HS-5 (cell line): ENCODE measurements at places on chromosomes 5 and 9.

GRCh38 chr5:83104021-83104420 is 26.7 kb downstream of the XRCC4 start:
- no peak for DNase-seq

GRCh38 chr9:92100237-92100911 is 14.8 kb downstream of the SPTLC1 start:
- peak; percentile 70 for DNase-seq

- DNase-seq: no peak
These were observed 45.9 kb upstream of the JAK2 start for GRCh38 chr9:4939118-4939561.

GRCh38 chr5:56520986-56521730 is 288.0 kb upstream of the ANKRD55 start:
- no peak for DNase-seq

DNA sequence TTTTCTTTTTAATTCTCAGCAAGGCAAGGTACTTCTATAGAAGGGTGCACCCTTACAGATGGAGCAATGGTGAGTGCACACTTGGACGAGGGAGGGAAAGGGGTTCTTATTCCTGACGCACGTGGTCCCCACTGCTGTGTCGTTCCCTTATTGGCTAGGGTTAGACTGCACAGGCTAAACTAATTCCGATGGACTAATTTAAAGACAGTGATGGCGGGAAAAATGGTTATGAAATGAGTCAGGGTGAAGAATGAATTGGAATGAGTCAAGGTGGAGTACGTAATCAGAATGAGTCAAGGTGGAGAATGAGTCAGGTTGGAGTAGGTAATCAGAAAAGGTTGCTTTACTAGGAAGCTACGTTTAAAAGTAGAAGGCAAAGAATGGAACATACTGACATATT is 2.1 kb upstream of the HMGCS1 start:
- DNase-seq: peak; percentile 77

DNA sequence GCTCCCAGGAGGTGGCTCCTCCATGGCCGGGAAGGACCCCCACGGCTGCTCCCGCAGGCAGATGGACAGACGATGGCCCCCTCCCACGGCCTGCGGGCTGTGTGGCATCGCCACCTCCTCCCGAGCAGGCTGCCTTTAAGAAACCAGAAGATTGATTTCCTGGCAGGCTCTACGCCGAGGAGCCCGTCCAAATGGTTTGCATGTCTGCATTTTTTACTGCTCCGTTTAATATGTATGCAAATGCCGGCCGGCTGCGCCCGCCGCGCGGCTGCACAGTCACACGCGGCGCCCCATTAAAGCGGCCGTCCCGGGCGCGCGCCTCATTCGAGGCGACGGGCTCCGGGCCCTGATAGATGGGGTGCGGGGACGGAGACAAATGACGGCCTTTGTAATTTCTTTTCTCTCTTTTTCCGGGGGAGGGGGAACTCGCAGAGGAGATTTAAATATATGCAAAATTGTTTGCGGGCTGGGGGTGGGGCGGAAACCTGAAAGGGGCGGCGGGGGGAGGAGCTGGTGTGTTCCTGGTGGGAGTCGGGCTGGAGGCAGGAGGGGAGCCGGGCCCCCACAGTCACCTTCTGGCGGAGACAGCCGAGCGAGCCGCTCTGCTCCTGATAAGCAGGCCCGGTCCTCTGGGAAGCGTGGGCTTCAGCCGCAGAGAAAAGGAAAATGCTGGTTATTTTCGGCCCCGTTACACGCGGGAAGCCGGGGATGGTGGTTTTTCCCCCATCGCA is 158.7 kb upstream of the IER5L start:
- DNase-seq: no peak

DNA sequence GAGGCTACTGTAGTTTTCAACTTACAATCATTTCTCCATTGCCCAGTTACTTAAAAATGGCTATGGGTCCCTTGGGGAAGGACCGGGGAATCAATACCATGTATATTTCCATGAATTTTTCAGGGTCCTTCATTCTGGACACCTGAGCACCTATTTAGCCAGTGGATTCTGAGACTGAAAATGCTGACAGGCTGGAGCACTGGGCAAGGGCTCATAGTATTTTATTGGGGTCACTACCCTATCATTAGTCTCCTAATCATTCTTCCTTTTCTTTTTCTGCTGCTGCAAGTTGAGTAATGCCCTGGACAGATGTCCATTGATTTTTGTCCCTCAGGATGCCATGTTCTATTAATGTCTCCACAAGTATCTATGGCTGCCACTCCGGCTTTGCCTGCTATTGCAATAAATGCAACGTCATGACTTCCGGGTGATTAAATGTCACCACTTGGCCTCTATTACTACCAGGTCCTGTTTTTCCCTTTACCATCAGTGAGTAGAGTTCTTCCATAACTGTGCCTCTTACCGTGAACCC is 279.3 kb upstream of the FBXL7 start:
- no peak for DNase-seq

DNA sequence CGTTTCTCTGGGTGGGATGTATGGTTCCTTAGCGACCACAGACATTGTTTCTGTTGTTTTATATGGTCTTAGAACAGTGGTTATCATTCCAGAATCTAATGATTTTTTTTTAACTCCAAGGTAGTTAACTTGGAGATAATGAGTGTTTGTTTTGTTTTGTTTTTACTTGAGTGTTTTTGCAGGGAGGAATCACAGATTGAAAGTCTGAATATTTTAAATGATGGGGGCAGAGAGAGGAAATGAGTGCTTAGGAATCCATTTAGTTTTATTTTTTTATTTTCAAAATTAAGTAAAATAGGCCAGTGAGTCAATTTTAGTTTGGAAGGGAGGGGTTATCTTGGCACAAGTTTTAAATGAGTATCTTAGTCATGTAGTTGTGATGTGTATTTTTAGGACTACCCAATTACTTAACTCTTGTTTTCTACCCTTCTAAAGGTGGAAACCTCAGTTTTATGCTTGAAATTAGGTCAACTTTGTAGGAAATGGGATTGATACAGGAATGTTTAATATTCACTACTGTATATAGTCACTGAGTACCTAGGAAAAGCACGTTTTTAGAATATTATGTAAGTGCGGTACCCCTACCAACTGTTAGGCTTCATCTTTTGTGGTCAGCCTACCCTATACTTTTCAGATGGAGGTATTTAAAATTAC is 2.0 kb downstream of the UBE2R2 start:
- DNase-seq: peak; percentile 40

DNA sequence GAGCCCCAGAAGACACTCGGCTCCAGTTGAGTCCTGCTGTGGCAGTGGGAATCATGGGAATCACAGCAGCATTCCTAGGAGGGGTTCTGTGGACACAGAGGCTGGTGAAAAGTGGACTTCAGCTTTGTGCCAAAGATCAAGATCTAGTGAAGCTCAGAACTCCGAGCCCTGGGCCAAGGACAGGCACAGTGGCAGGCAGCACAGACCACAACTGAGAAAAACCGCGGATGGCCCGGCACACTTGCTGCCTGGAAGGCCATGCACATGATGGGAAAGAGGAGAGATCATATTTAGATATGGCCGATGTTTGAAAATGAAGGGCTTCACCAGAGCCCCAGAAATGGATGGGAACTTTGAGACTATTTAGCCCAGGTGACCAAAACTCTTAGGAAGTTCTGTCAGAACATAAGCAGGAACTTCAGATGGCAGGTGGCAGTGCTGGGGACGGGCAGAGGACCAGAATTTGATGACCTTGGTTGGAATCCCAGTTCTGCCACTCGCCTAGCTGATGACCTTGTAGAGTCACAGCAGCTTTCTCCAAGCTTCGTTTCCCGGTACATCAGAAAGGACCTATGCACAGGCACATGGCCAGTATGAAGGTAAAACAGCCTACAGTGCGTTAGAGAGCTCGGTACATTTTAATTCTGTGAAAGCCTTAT is 18.0 kb downstream of the BARHL1 start:
- DNase-seq: no peak

DNA sequence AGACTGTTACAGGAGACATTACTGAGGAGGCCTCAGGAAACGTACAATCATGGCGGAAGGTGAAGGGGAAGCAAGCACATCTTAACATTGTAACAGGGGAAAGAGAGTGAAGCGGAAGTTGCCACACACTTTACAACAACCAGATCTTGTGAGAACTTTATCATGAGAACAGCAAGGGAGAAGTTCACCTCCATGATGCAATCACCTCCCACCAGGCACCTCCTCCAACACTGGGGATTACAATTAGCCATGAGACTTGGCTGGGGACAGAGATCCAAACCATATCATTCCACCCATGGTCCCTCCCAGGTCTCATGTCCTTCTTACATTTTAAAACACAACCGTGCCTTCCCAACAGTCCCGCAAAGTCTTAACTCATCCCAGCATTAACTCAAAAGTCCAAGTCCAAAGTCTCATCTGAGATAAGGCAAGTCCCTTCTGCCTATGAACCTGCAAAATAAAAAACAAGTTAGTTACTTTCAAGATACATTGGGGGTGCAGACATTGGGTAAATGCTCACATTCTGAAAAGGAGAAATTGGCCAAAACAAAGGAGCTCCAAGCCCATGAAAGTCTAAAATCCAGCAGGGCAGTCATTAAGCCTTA is 138.3 kb downstream of the TMEM161B start:
- DNase-seq: no peak

GRCh38 chr9:86943201-86944113 is 3.8 kb downstream of the GAS1 start:
- DNase-seq: no peak

DNA sequence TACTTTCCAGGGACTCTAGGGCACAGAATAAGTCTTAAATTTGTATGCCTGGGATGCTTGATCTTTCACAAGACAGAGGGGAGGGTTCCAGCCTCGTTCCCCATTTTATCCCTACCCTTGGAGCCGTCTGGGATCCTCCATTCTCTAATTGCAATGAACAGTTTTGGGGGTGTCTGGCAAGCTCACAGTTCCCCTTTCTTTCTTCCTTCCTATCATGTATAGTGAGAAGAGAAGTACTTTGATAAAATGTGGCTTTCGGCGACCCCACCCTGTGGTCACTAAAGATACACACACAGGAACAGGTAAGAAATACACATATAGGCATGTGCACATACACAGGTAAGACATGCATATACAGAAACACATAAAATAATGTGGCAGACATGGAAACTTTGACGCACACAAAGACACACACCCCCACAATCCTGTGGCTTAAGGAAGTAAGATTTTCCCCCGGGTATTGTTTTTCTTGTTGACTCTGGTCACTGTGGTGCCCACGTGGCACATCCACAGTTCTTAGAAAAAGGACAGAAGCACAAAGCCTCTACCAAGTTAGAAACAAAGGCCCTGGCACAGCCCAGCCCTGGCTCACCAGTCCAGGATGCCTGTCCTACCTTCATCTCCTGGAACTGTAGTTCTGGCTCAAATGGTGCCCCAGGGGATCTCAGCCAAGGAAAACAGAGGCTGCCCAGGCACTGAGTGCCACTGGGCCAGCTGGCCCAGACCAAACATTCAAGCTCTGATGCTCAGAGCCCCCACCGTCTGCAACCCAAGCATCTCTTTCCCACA is 6.3 kb upstream of the SMU1 start:
- DNase-seq: no peak

DNA sequence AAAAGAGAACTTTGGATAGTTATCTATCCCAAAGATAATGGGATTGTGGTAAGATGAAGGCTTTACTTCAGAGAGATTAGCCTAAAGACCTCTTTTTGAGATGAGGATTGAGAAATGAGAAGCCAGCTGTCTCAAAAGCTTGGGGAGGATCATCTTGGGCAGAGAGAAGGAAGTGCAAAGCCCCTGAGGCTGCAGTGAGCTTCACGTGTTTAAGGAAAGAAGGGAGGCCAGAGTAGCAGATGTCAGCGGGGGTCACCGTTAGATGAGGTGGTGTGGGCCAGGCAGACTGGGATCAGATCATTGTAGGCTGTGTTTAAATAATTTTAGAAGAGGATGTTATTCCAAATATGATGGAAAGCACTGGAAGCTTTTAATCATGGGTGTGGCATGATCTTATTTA is 270.1 kb downstream of the ARHGEF28 start:
- no peak for DNase-seq

- DNase-seq: no peak
These were observed 138.7 kb downstream of the RAPGEF6 start for GRCh38 chr5:131496400-131496713.

GRCh38 chr5:176908675-176909368 is 9.7 kb upstream of the HK3 start:
- no peak for DNase-seq

- no peak for DNase-seq
These were observed 709 bp downstream of the UAP1L1 start for GRCh38 chr9:137077758-137078693.

GRCh38 chr5:100406640-100407039 is 128.5 kb upstream of the FAM174A start:
- DNase-seq: no peak

DNA sequence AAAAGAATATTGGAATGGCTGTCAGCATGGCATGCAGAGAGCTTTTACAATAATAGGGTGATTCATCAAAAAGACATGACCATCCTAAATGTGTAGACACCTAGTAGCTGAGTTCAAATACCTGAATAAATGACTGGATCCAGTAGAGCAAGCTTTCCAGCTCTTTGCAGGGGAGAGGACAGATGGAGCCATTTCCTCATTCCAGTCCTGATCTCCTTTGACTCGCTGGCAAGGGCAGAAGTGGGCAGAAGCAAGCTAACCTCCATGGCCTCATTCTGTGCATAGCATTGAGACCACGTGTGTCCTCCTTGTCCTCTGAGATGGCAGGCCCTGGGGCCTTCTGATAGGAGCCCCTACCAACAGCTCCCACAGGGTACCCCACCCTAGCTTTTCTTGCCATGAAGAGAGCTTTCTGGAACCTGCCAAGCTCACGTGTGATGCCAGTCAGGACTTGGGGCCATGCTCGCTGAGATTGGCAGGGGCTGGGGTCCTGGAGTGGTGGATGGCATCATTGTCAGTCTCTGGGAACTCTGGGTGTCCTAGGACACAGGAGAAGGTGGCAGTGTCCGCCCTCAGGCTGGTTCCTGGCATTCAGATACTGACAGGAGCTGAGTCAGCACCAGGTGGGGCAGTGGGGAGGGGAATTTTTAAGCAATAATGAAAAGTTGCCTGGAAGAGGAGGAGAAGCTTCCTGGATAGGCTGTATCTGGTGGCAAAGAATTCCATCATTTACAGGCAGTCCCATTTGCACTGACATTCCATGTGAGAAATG is 33.6 kb downstream of the WWC1 start:
- peak; percentile 73 for DNase-seq

DNA sequence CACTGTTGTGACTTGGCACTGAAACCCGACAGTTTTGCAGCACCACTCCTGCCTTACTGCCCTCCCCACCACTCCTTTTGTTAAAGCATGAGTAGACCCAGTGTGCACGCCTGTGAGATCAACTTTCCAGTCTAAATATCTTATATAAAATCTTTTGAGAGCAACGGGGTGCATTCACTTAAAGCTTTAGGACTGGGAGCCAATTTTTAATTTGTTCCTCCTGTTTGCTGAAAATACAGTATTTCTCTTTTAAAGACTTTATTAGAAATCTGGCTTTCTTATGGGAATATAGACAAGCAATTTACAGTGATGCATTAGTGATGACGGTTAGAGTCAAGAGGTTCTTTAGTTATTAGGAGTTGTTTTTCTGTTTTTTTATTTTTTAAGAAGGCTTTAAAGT is 397.5 kb downstream of the TMEM167A start:
- DNase-seq: no peak

GRCh38 chr9:37302277-37302676 is 120.2 kb upstream of the GRHPR start:
- DNase-seq: no peak
